SK-N-SH (cell line): ENCODE measurements at places on chromosomes 6 and 20. TPM values are rescaled to one million over a fixed set of nuclear protein-coding genes. Genes with fewer than 3 reads are reported as not detected.

Gene GCNT2
- polyA plus RNA-seq: 0.13 and 0.29 TPM in 2 replicates

Gene HEY2
- not detected in 2 replicates for polyA plus RNA-seq

Gene BNIP5
- not detected in 2 replicates for polyA plus RNA-seq

Gene TGM3
- polyA plus RNA-seq: not detected in 2 replicates

Gene HCK
- polyA plus RNA-seq: not detected in 2 replicates

Gene PRSS35
- 0.36 and 0.47 TPM in 2 replicates for polyA plus RNA-seq

Gene MYB
- polyA plus RNA-seq: 0.85 and 1.2 TPM in 2 replicates

Gene SEMG1
- polyA plus RNA-seq: not detected in 2 replicates

Gene SEC23B
- polyA plus RNA-seq: 55.2 and 68.3 TPM in 2 replicates

Gene MCHR2
- polyA plus RNA-seq: not detected in 2 replicates

Gene HLA-G
- polyA plus RNA-seq: not detected in 2 replicates

Gene SSTR4
- polyA plus RNA-seq: not detected in 2 replicates

Gene PRPH2
- polyA plus RNA-seq: not detected in 2 replicates

Gene ADGRB3
- 0.12 and 0.18 TPM in 2 replicates for polyA plus RNA-seq

Gene PLAGL1
- 22.6 and 25.8 TPM in 2 replicates for polyA plus RNA-seq

Gene ADGRF1
- polyA plus RNA-seq: not detected in 2 replicates

Gene OR2J1
- polyA plus RNA-seq: not detected in 2 replicates

Gene DIDO1
- polyA plus RNA-seq: 14.7 and 15.6 TPM in 2 replicates

Gene IL17A
- polyA plus RNA-seq: not detected in 2 replicates

Gene POU5F1
- not detected in 2 replicates for polyA plus RNA-seq

Gene GGTLC1
- polyA plus RNA-seq: not detected in 2 replicates

Gene ZHX3
- 6.0 and 6.9 TPM in 2 replicates for polyA plus RNA-seq

Gene HSPA12B
- polyA plus RNA-seq: 0.24 and 0.46 TPM in 2 replicates

Gene CDH4
- polyA plus RNA-seq: not detected in 2 replicates

Gene SLA2
- polyA plus RNA-seq: 0.03 TPM in 1 of 2 replicates, not detected in the other

Gene LIME1
- polyA plus RNA-seq: 10.9 and 12.3 TPM in 2 replicates
